ENCODE measurements at places on chromosomes 16 and 17.
A peak's percentile ranks its signal among the peaks of the same experiment; 100 is the strongest.

- no peak for DNase-seq
Measured at GRCh38 chr17:78159575-78160158, 8.7 kb upstream of the SYNGR2 start.

GRCh38 chr17:40528692-40529417 is 27.4 kb upstream of the TNS4 start:
- no peak for DNase-seq

DNA sequence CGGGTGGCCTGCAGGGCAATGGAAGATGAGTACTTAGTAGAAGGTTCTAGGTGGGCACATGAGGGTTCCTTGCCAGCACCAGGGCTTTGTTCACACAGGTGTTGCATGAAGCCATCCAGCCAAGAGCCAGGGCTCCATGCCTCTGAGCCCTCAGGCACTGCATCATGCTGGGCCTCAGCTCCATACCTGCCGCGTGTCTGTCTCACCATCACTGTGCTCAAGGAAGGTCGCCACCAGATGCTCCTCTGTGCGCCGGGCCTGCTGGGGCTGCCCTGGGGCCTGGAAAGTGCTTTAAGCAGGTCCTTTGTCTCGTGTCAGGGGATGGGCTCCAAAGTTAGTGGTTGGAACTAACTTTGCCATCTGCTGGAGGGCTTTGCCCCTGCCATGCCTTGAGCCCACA is 25.6 kb downstream of the C16orf90 start:
- no peak for DNase-seq

DNA sequence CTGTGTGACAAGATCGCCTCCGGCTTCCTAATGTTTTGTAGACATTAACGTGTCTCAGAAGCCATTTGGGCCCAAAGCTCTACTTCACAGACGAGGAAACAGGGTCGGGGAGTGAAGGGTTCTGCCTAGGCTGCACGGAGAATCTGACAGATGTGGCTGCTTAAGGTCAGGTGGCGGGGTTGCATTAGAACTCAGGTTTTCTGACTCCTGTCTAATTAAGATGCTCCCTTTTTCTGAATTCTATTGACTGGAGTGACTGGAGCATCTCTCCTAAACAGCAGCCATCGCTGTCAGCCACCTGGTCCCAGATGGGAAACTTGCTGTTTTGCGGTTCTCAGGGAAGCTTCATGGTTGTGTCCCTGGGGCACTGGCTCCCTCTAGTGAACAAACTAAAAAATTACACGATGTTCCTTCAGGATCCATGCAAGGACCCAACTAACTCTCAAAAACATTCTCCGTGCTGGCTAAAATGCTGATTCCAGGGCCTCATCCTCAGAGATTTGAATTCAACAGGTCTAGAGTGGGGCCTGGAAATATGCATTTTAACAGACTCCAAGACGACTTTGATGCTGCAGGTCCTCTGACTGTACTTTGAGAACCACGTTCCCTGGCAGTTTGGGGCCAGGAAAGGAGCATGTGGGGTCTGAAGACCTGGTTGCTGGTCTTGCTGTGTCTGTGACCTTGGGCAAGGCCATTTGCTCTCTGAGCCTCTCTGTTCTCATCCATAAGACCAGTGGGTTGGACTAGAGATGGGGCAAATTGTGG is 117.4 kb downstream of the IRF8 start:
- DNase-seq, result peak; percentile 74

DNA sequence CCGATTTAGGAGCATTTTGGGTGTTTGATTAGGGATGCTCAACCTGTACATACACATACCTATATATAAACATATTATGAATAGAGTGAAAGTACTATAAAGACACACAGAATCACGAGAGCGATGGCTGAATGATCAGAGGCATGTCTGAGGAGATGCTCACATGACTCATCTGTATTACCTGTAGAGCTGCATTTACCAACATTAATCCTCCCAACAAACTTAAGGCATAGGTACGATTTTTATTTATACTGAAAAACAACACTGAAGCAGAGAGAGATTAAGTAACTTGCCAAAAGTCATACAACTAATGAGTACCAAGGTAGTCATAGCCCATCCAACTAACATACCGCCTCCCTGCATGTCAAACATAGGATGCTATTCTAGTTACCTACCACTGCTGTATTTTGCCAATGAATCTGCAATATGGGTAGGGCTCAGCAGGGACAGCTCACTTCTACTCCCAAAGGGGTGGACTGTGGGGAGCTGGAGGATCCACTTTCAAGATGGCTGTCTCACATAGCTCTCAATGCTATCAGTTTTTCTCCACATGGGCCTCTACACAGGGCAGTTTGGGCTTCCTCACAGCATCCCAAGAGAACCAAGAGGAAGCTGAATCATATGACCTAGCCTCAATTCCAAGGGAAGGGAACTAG is 7.3 kb downstream of the CYB5D1 start:
- DNase-seq, result no peak

DNA sequence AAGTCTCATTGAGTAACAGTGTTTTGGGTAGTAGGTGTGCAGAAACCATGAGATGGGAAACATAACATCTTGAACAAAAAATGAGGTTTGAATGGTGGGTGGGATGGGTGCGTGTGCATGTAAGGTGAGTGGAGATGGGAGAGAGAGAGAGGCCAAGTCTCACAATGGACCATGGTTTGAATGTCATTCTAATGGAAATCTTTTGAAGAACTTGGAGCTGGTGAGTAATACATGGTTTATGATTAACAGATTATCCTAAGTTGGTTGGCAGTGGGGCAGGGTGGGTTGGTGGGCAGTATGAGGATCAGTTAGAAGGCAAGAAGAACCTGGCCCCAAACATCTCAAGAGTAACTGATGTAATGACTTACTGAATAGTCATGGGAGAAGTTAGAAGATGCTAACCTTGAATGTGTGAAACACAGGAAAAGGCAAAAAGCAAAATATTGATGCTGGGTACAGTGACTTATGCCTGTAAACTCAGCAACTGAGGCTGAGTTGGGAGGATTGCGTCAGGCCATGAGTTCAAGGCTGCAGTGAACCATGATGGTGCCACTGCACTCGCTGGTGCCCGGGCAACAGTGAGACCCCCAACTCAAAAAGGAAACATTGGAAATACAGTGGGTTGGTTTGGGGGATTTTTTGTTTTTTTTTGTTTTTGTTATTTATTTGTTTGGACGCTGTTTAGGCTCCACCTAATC is 32.7 kb downstream of the ZNF207 start:
- no peak for DNase-seq

DNA sequence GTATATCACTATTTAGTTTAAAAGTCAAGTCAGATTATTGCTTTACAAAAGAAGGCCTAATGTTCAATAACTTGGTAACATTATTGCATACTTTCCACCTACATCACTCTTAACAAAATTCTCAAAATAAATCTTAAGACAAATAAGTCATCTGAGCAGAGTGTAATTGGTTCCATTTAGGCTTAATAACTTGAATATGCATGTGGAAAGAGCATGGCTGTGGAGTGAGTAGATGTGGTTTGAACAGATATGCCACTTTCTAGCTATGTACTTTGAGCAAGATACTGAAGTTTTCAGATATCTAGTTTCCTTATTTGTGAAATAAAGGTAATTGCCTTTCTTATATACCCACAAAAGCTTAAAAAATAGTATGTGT is 6.7 kb upstream of the EVI2A start:
- no peak for DNase-seq

DNA sequence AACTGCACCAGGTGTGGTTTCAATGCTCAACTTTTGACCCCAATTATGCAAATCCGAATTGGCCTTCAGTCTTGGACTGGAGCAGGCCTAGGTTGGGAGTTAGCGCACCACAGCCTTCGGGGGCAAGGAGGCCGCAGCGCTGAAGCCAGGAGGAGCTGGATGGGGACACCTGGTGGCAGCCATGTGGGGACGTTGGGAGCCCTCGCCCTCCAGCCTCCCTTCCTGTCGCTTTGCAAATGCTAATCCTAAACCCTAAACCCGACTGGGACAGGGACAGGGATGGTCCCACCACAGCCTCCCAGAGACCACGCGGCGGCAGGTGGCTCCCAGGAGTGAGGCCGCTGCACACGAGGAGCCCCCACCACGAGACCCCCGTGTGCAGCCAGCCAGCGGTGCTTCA is 58.7 kb downstream of the KLHDC4 start:
- DNase-seq, result no peak

DNA sequence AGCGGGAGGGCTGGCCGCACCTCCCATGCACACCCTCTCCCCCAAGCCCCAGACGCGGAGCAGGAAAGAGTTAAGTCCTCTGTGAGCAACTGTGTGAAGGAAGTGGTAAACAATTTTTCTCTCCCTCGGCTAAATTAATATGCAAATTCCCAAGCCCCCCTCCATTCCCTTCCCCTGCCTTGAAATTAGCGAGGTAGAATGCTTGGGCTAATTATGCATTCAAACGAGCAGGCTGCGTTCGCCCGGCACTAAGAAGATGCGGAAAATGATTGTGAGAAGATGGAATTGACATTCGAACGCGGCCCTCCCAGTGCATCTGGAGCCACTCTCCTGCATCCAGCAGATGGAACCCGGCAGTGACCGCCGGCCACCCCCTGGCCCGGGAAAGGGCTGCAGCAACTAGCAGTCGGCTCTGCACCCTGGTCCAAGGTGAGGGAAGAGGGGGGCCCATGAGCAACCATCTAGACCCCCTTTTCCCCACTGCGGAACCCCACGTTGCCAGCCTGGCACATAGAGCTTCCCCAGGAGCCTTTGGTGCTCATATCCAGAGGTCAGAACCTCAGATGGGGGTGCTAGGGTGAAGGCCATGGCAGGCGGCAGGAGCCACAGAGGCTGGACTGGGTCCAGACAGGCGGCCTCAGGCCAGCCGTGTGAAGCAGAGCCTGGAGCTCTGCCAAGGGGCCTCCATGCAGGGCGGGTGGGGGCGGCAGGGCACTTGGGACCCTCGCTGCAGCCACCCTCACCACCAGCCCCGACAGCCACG is 49.1 kb upstream of the ACSF3 start:
- no peak for DNase-seq

DNA sequence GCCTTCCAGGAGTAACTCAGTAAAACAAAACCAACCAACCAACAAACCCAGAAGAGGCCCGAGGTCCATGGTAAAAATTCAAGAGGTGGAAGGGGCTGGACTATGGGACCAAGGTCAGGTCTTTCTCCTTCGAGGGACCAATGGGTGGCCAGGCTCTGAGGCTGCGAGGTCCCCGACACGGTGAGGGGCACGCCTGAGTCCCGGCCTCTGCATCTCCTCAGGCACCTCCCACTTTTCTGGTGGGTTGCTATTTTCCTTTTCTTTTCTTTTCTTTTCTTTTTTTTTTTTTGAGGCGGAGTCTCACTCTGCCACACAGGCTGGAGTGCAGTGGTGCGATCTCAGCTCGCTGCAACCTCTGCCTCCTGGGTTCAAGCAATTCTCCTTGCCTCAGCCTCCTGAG is 18.0 kb downstream of the CD7 start:
- no peak for DNase-seq

DNA sequence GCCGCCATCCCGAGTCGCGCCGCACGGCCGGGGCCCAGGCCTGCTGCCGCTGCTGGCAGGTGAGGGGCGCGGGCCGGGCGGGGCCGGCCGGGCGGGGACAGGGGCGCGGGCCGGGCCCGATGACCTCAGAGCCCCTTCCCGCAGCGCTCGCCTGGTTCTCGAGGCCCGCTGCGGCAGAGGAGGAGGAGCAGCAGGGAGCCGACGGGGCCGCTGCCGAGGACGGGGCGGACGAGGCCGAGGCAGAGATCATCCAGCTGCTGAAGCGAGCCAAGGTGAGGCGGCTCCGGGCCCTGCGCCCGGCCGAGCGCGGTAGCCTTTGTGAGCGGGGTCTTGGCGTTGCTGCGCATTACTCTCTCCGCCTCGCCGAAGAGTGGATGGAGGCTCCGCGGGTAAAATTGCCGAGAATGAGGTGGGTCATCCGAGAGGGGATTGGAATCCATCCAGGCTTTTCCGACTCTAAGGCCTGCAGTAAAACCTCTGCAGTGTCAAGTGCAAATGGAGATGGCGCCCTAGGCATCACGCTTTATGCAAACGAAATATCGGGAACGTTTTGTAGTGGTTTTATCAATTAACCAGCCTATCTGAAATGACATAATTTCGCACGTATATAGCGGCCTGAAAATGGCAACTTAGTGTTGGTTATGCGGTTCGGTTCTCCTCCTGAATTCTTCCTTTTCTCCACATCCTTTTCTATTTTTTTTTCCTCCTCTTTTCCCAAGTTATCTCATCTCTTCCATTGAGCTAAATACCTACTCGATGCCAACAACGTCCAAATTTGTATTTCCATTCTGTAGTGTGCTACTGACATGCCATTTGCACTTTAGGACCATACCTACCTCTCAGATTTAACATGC is 577 bp downstream of the TTC19 start:
- DNase-seq, result peak; percentile 39

DNA sequence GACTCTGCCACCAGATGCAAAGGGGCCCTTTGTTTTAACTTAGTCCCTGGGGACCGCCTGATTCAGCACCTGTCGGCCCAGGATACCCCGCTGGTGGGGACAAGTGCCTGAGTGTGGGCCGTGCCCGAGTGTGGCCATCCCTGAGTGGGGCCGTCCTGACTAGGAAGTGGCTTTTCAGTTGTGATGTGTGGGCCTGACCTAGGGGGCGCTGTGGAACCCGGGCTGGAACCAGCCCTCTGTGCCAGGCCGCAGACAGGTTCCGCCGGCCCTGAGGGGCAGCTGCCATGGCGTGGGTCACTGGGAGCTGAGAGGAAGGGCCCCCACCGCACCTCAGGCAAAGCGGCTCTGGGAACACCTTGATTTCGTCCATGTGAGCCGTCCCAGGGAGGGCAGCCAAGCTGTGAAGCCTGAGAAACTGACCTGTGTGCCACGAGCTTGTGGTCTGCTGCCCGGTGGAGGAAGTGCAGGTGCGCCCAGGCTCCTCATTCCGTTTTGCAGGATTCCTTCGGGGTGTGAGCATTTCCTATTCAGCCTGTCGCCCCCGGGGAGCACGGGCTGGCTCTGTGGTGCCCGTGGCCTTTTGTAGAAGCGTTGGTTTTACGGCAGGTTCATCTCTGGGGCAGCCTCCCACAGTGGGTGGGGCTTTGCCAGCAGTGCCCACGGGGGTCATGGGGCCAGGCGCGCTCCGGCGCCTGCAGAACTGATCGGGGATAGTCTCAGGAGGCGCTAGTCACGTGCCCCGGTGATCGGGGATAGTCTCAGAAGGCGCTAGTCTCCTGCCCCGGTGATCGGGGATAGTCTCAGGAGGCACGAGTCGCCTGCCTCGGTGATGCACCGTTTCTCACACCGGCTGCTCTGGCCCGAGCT is 5.3 kb downstream of the RPL13 start:
- no peak for DNase-seq

GRCh38 chr16:67397036-67397801 is 3.9 kb upstream of the TPPP3 start:
- DNase-seq, result no peak

- DNase-seq, result peak; percentile 13
Measured at GRCh38 chr17:63740464-63741142, 996 bp downstream of the STRADA start.

DNA sequence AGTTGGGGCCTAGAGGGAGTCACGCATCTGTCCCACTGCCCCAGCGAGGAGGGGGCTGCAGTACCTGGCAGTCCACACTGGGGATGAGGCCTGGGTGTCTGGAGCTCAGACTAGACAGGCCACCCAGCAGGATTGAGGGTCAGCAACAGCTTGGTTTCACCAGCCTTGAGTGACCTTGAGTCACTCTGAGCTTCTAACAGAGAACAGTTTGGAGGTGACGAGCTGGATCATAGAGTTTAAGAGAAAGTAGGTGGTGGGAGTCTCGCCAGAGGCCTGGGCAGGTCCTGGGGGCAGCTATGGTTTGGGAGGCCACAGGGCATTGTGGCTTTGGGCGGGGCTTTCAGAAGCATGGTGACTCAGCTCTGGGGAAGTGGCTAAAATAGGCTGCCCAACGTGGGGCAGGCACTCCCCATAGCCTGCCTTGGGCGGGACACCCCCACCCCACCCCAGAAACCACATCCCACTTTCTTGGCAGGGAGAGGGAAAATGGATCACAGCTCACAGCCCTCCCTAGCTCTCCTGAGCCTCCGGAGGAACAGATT is 20.5 kb downstream of the CDC42EP4 start:
- DNase-seq, result peak; percentile 91

Data from HTR-8/SVneo (cell line).